ENCODE measurements at places on chromosomes 3 and 15. TPM values are rescaled to one million over a fixed set of nuclear protein-coding genes. Genes with fewer than 3 reads are reported as not detected.

The COL7A1 gene
- 0.40 TPM for total RNA-seq

DNA sequence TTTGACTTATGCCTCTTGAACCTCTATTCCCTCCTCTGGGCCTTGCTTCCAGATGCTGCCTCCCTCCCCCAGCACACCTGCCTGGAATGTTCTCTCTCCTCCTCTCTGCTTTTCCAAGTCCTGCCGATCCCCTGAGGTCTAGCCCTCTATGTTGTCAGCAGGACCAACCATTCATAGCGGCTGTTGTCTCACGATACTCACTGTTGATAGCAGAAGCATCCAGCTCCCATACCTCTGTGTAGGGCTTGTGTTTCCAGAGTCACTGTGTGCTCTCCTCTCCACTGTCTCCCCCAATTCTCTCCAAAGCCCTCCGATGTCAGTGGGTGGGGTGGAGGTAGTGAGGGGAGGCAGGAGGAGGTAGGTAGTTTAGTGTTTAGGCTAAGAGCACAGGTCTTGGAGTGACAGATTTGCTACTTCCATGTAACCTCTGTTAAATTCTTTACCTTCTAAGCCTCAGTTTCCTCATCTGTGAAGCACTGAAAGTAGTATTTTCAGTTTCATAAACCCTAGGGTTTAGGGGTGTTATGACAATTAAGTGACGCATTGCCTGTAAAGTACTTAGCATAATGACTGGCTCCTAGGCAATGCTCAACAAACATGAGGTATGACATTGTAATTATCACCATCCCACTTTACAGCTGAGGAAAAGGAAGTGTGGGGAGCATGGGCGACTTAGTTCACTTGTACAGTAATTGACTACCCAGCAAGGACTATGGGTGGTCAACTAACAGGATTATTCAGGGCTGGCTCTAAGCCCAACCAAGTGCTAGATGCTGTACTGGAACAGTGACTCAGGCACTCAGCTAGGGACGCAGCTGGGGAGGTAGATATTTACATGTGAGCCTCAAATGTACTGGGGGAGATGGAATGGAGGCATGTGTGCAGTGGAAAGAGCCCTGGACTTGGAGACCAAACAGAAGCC, 122.8 kb downstream of the CACNA1D start:
- H3K36me3 ChIP-seq, result no peaks in the 10 kb centered on the region
- H3K4me3 ChIP-seq, result no peak overlapping the region
- no peaks in the 10 kb centered on the region for H3K4me1 ChIP-seq
- peaks cover 32% of the 10 kb centered on the region for H3K27me3 ChIP-seq
- no peak overlapping the region for H3K27ac ChIP-seq
- DNase-seq, result no peak

The TGM5 gene
- total RNA-seq, result 0.28 TPM

DNA sequence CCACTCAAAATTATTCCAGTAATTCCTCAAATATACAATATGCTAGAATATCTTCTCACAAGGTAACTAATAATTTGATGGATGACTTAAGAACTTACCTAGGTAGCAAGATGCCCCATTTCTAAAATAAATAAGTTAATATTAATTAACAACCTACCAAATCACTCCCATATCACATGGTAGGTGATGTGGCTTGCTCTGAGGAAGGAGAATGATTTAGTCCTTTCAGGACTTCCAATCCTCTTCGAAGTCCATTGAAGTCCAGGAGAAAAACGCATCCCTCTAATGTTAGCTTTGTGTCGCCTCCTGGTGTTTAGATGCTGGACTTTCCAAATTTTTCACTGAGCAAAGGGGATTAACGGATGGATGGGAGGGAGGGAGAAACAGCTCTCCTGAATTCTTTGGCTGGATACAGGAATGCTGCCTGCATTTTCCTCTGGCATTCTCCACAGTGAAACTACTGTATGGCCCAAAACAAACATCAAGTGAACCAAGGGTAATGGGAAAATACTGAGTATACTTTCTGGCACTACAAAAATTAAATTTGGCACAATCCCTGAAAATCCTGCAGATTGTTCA, 58.6 kb downstream of the PRICKLE2 start:
- no peak overlapping the region for H3K27ac ChIP-seq
- peaks cover 1% of the 10 kb centered on the region for H3K4me1 ChIP-seq
- H3K27me3 ChIP-seq, result no peaks in the 10 kb centered on the region
- H3K36me3 ChIP-seq, result no peaks in the 10 kb centered on the region
- no peak overlapping the region for H3K4me3 ChIP-seq

DNA sequence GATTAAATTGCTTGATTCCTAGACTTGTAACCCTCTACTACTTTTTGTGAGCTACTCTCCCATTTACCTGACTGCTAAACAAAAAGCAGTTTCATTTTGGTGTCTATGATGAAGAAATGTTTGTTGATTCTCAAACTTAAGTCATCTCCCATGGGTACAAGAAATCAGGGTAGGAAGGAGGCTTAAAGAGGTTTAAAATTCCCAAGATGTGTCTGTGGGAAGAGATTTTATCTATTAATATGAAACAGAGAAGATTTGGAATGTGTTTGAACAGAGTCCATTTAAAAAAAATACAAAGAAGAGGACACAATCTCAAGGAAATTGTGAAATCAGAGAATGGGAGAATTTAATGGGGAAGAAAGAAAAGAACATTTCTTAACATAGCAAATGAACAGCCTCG, 14.8 kb downstream of the P3H2 start:
- no peaks in the 10 kb centered on the region for H3K36me3 ChIP-seq
- no peak overlapping the region for H3K4me3 ChIP-seq
- H3K27me3 ChIP-seq, result peaks cover 6% of the 10 kb centered on the region
- peaks cover 4% of the 10 kb centered on the region for H3K4me1 ChIP-seq
- H3K27ac ChIP-seq, result no peak overlapping the region

DNA sequence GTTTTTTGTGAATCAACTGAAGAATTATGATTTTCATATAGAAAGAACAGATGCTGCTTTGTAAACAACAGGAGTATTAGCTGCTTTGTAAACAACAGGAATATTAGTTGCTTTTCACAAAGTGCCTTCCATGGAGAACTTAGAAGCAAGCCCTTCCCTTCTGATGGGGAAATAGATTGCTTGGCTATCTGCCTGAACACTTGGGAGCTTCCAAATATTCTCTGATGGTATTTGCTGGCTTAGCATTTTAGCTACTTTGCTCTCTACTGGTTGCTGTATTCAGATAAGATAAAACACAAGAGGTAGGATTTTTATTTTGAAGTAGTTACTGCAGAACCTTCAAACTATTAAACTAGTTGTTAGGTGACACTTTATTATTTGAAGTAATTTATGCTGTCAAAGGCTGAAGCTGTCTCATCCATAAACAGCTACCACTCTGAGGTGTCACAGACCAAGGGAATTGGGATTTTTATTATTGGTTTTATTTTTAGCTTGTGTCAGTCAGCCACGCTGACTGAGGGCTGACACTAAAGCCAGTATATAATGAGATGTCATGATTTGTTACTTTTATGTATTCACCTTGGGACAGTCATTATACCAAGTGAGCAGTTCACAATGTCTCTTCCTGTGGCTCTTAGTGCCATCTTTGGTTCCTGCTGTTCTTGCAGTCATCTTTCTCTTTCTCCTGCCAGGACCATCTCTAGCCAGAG, 50.0 kb downstream of the ZIC1 start:
- H3K4me3 ChIP-seq, result no peak overlapping the region
- no peaks in the 10 kb centered on the region for H3K36me3 ChIP-seq
- no peaks in the 10 kb centered on the region for H3K4me1 ChIP-seq
- H3K27me3 ChIP-seq, result no peaks in the 10 kb centered on the region
- H3K27ac ChIP-seq, result no peak overlapping the region

DNA sequence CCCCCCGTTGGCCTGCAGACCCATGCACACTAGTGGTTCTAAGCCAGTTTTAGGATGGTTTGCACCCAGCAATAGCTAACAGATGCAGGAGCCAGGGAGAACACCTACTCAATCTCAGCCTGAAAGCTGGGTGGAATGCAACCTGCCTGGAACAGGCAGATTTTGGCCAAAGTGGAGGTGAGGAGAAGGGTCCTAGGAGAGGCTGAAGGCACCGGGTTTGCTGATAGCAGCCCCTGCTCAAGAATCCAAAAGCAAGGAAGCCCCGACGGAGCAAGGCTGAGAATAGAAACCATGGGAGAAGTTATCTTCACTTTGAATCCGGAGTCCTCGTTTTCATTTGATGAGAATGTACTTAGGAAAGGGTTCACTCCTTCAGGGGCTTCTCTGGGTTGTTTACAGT, 9.9 kb downstream of the RRP9 start:
- H3K4me3 ChIP-seq, result no peak overlapping the region
- no peak for DNase-seq
- H3K27ac ChIP-seq, result no peak overlapping the region
- H3K27me3 ChIP-seq, result no peaks in the 10 kb centered on the region
- H3K4me1 ChIP-seq, result no peaks in the 10 kb centered on the region

DNA sequence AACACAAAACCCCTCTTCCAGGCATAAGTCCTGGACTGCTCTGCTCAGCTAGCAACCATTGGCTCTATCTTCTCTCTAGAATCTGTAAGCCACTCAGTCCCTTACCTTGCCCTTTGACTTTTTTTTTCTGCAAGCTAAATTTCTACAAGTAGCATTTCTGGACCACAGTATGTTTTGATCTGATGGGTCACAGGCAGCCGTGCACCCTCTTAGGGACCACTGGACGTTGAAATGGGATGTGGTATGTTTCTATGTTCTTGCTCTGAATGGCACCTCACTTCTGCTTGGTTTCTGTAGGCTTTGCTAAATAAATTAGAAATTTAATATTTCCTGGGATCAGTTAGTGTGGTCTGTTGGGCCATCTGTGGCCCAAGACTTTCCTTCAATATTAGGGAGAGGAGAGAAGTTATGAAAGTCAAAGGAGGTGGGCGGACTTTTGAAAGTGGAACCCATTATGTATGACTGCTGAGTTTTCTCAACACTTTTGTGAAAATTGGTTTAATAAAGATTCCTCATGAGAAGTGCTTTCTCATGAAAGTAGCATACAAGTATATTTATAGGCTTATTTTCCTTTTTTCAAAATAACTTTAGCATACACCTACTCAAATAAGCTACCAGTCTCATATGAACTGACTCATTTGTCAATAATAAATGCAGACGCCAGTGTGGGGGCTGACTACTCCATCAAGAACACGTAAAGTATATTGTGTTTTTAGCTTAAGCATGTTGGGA, 18.4 kb upstream of the TIPARP start:
- H3K4me1 ChIP-seq, result peaks cover 4% of the 10 kb centered on the region
- DNase-seq, result no peak
- no peaks in the 10 kb centered on the region for H3K36me3 ChIP-seq
- no peak overlapping the region for H3K4me3 ChIP-seq

- DNase-seq, result no peak
- no peaks in the 10 kb centered on the region for H3K4me1 ChIP-seq
- H3K4me3 ChIP-seq, result no peak overlapping the region
- H3K27me3 ChIP-seq, result peaks cover 24% of the 10 kb centered on the region
- no peak overlapping the region for H3K27ac ChIP-seq
These were observed 10.3 kb upstream of the ROPN1B start for GRCh38 chr3:125958511-125959316.

The CAPN3 gene
- total RNA-seq, result 4.4 TPM

- H3K27ac ChIP-seq, result no peak overlapping the region
- peaks cover 48% of the 10 kb centered on the region for H3K36me3 ChIP-seq
- H3K4me1 ChIP-seq, result peaks cover 33% of the 10 kb centered on the region
- no peak overlapping the region for H3K4me3 ChIP-seq
- no peaks in the 10 kb centered on the region for H3K27me3 ChIP-seq
- no peak for DNase-seq
These were observed 8.6 kb downstream of the VPS18 start for GRCh38 chr15:40902605-40903561.

DNA sequence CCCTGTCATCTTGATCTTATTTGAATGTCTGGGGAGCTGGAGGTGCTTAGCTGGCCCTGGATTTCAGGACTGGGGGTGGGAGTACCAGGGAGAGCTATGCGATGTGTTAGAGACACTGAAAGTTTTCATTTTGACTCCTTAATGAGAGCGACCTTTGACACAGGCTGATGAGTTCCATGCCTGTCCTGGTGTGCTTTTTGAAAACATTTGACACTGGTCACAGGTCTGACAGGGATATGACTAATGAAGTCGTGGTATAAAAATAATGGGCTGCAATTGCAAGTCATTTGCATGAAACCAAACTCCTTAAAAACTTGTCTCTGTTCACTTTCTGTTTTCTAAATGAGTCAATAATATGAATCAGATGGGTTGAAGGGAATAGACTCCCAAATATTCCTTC, 81.9 kb downstream of the MECOM start:
- H3K36me3 ChIP-seq, result no peaks in the 10 kb centered on the region
- peaks cover 4% of the 10 kb centered on the region for H3K4me1 ChIP-seq
- DNase-seq, result no peak
- H3K4me3 ChIP-seq, result no peak overlapping the region
- peaks cover 12% of the 10 kb centered on the region for H3K27me3 ChIP-seq

DNA sequence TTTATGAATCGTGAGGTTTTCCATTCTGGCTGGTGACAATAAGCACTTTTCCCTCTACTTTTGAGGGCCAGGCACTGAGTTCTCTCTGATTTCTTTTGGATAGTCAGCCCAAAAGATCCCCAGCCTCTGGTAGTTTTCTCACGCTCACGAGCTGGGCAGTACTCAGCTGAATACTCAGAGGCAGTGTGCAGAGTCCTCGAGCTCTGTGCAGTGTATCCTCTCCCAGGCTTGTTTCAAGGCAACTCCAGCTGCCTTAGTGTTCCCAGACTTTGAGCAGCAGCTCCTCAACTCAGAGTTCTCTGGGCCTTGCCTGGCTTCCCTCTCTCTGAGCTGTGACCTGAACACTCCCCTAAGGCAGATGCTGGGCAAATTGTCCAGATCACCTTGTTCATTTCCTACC, 59.1 kb upstream of the IQSEC1 start:
- no peaks in the 10 kb centered on the region for H3K4me1 ChIP-seq
- DNase-seq, result no peak
- H3K36me3 ChIP-seq, result no peaks in the 10 kb centered on the region

DNA sequence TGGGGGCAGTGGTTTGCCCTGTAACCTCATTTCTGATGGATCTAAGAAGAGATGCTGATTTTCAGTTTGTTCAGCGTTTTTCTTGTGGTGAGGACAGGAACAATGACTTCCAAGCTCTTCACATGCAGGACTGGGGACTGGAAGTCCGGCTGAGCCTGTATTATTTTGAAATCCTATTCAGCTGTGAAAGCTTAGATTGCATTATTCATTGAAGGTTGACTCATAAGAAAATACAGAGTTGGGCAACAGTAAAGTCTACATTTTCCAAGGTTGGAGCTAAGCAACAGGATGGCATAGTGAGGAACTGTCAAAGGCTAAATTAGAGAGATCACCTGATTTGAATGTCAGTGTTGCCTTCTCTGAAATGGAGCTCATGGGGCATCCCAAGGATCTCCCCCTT, 230.9 kb upstream of the FEZF2 start:
- no peak for DNase-seq
- no peak overlapping the region for H3K4me3 ChIP-seq
- no peaks in the 10 kb centered on the region for H3K36me3 ChIP-seq

DNA sequence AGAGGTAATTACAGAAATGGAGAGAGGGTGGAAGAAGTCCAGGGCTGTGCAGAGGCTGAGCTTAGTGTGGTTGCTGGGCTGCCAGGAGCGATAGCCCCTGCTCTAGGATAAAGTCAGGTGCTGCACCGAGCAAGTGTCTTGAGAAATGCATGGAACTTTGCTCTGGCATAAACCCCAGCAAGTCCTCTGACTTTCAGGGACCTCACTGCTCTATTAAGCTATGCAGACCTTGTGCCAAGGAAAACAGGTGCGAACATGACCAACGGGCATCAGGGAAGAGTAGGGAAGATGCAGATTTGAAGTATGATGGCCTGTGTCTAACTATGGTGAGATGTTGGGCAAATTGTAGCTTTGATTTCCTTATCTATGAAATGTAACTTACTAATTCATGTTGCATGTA, 416.8 kb downstream of the NR2F2 start:
- no peaks in the 10 kb centered on the region for H3K4me1 ChIP-seq
- no peaks in the 10 kb centered on the region for H3K27me3 ChIP-seq
- no peak overlapping the region for H3K4me3 ChIP-seq
- no peak overlapping the region for H3K27ac ChIP-seq
- H3K36me3 ChIP-seq, result no peaks in the 10 kb centered on the region

Data from activated CD4-positive, alpha-beta memory T cell treated with anti-CD3 and anti-CD28 coated beads, Interleukin-2, amount 10 ng/mL, durations not matched to agents 7 days and 5 days (primary cell).